ENCODE measurements at places on chromosomes 1 and 21.

DNA sequence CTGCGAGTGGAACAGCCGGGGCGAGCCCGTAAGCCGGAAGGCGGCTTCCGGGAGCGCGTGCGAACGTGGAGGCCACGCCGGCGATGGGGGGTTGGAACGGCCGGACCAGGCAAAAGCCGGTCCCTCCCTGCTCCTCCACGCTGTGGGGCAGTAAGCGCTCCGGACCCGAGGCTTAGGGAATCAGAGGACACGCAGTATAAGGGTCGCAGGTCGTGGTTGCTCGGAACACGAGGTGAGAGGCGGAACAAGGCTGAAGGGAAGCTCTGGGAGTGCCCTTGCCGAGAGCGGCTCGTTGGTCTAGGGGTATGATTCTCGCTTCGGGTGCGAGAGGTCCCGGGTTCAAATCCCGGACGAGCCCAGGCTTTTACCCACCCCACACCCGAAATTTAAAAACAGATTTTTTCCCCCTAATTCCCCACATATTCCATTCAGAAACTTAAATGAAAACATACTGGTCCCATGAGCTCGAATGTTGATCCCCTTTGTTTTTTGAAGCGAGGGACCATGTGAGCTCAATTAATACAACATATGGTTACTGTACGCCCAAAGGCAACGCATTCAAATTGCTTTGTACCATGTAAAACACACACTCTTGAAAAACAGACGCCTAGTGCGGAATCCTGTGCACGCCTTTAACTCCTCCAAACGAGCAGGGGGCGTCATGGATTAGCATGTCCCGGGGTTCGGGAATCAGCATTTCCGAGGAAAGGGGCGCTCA lies 7.2 kb upstream of the MPZL1 start:
- peak; percentile 91 for DNase-seq

DNA sequence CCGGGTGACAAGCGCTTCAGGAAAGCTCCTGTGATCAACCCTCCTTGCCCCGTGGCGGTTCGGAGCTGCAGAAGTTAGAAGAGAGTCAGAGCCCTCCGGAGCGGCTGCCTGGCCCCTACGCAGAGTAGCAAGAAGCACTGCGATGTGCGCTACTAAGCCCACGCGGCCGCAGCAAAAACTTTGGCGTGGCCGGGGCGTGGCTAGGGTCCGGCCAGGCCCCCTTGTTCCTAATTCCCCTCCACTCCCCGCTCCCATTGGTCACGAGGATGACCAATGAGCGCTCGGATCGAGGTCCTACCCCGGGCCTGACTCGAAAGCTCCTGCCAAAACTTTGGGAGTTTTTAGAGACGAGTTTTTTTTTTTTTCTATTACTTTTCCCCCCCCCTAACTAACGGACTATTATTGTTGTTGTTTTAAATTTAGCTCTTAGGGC lies at the start of gene HLX:
HLX (plus strand) TSS at position 368 of the 433 bp plus-strand sequence. CDS start 415 bp downstream, outside the sequence.
- DNase-seq = peak; percentile 48

DNA sequence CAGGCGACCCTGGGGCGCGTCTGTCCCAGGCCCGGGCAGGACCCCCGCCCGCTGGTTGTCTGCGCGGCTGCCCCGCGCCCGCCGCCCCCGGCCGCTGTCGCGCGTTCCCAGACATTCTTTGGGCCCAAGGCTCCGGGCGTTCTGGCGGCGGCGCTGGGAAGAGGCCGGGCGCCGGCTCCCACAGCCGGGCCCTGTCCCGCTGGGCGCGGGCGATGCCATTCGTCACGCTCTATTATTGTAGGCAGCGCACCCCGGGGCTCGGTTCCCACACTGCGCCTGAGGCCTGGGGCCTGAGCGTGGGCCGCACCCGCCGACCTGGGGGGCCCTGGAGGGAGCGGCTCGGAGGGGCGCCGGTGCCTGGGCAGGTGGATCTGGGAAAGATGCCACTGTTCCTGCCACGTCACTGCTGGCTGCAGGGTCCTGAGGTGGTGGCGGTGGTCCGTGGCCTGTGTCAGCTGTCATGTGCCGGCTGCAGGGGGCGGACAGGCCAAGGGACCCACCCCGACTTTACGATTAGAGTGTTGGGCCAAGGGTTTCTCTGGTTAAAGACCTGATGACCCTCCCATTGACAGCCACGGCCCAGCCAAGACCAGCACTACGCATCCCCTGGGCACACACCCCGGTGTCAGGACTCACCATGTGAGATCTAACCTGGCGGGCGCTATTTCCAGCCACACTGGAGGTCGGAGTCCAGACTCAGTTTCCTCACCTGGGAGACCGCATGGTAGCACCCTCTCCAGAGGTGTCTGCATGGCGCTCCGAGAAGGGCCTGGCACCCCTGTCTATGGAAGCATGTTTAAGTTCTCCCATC lies 55.1 kb upstream of the ADARB1 start:
- no peak for DNase-seq

- no peak for DNase-seq
Observed at GRCh38 chr1:185834371-185834905, 100.2 kb downstream of the HMCN1 start.

GRCh38 chr1:201631037-201631436 lies 92.1 kb downstream of the NAV1 start:
- no peak for DNase-seq

GRCh38 chr1:164733070-164733469 lies 174.1 kb downstream of the PBX1 start:
- no peak for DNase-seq

- DNase-seq = no peak
Observed at GRCh38 chr21:46095083-46095719, 2.7 kb upstream of the COL6A2 start.

DNA sequence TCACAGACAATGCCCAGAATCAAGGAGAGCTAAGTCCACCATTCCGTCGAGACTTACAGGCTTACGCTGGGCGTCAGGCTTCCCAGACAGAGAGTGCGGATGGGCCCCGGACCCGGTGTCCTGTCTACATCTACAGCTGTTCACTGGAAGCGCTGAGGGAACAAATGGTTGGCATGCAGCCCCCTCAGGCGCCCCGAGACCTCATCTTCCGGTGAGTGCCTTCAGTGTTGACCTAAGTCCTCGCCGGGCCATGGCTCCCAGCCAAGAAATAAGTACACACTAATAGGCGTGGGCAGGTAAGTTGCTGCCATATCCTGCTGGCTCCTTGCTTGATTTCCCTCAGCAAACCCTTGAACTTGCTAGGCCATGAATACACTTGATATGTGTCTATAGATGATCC lies 26.2 kb downstream of the HYI start:
- DNase-seq = no peak

DNA sequence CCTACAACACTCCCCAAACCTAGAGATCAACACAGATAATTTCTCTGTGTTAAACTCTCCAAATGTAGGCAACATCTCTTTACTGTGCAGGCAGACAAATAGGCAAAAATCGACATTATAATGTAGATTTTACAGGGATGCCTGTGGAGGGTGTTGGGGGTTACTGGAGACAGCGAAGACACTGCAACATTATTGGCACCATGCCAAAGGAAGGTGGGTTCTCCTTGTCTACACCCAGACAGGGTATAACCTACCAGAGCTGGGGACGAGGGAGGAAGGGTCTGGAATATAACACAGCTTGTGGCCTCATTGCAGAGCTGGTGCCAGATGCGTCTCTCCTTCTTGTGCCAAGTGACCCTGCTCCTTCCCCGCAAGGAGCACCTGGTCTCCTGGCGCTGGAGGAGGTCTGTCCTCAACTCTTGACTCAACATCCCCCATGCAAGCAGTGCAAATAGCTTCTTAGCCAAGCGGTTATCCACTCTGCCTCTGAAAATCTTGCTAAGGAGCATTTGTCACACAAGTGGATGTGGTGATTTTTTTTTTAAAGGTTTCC lies 404.0 kb downstream of the PRDM2 start:
- DNase-seq = no peak

- no peak for DNase-seq
Observed at GRCh38 chr1:54812801-54813484, 11.8 kb upstream of the TTC22 start.

- DNase-seq = no peak
Observed at GRCh38 chr1:212309967-212310366, 24.8 kb downstream of the PPP2R5A start.

DNA sequence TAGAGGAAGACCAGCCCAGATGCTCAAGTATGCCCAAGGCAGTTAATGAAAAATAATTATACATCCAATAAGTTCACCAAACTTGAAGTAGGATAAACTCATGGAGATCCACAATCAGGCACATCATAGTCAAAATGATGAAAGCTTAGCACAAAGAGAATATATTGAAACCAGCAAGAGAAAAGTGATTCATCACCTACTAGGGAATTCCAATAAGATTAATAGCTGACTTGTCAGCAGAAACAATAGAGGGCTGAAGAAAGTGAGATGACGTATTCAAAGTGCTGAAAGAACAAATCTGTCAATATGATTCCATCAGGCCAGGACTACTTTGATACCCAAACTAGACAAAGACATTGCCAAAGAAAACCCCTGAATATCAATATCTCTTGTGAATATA lies 251.7 kb upstream of the BEND5 start:
- no peak for DNase-seq

DNA sequence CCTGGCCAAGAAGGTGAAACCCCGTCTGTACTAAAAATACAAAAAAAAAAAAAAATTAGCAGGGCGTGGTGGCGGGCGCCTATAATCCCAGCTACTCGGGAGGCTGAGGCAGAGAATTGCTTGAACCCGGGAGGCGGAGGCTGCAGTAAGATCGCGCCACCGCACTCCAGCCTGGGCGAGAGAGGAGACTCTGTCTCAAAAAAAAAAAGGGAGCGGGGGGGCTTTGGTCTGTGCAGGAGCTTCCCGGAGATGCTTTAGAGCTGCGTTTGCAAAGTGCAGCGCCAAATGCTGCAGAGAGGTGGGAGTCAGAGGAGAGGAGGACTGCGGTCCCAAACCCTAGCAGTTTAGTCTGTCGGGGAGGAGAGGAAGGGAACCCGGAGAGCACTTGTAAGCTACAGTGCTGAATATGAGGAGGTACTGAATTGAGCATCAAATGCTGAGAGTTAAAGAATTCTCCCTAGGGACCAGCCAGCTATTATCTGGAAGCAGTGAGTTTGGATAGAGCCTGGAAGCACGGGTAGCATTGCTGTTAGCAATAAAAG lies 569 bp downstream of the FALEC start:
- DNase-seq = no peak

DNA sequence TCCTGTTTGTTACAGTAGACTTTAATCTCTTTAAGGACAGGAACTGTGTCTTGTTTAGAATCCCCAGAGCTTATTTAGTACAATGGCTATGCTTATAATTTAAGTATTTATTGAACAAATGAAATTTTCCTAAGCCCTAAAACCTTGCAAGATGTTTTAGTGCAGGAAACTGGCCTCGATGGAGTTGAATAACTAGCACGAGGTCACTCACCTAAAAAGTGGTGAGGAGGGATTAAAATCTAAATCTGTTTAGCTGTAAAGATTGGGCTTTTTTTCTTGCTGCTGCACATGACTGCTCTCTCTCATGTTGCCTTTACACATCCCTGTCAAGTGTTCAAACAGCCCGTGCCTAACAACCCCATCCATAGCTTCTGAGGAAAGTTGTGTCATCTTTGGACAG lies 10.2 kb downstream of the NFYC start:
- no peak for DNase-seq

DNA sequence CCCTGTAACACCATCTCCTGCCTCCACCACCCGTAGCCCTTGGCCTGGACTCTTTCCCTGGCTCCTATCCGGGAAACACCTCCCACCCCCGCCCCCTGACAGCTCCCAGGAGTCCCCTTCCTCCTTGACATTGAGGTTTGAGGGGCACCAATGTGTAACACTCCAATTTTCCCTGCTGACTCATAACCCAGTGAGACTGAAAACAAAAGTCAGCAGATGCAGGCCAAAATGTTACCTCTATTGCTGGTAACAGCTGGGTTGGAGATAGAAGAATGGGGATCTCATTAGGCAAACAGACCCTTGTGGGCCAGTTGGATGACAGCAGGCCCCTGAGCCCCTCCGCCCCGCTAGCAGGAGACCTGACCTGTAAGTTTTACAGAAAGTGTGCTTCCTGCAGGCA lies 237.2 kb downstream of the KAZN start:
- DNase-seq = no peak

- no peak for DNase-seq
Observed at GRCh38 chr1:45370575-45370974, 30.3 kb upstream of the MUTYH start.

DNA sequence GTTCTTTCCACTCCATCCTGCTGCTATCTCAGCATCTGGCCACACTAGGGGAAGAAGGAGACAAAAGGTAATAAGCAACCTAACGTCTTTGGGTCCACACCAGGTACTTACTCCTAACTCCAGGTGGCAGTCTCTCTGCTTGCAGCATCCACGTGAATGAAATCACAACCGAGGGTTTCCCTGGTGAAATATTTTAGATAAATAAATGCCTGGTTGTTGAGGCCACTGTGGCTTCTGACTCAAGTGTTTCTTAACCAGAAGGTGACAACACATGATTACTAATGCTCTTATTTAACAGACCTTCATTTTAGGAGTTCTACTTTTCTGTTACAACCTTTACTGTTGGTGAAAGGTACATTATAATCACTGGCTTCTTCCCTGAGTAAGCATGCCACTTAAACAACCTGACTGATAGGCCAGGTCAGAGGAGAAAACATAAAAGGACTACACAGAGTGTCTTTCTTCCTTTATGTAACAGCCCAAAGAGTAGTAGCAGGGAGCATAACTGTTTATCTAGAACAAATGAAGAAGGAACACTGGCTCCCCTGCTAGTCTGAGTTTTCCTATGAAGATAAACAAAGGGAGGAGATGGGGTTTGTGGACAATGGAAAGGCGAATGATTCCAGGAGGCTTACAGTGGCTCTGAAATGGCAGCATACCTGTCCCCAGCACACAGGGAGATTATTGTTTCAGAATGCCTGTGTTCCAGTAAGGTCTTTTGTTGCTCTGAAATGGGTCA lies 59.9 kb downstream of the SYT6 start:
- no peak for DNase-seq

DNA sequence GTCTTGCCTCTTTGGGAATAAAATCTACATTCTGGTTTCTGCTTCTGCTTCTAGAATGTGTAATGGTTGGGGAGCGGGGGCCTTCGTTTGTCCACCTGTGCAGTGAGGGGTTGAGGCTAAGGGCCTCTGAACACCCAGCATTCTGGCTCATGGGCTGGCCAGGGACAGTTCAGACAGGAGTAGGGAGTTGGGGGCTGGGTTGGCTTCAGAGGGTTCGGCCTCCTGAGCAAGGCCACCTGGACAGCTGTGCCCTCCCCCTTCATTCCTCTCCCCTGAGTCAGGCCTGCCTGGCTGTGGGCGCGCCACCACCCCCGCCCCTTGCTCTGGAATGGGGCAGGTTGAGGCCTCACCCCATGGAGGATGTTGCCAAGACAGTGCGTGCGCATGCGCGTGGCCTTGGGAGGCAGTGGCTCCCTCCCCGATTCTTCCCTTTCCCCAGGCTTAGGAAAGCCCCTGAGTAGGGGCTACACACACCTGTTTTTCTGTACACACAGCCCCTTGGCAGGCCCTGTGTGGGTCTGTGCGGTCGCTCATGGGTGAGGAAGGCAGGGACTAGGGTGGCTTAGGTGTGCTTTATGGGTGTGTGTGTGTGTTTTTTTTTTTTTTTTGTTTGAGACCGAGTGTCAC lies 57.0 kb downstream of the YARS1 start:
- no peak for DNase-seq

- DNase-seq = no peak
Observed at GRCh38 chr1:246095443-246095842, 411.6 kb downstream of the SMYD3 start.

All from stimulated activated CD4-positive, alpha-beta T cell treated with anti-CD3 and anti-CD28 coated beads, Interleukin-15, amount 100 ng/mL, for 24 hours (primary cell).